ENCODE measurements at places on chromosomes 2 and 18. TPM values are rescaled to one million over a fixed set of nuclear protein-coding genes. Genes with fewer than 3 reads are reported as not detected.

The FSIP2 gene
- total RNA-seq: 10.1 TPM

The ABCG5 gene
- not detected for total RNA-seq

The TSPYL6 gene
- not detected for total RNA-seq

The INSIG2 gene
- 13.0 TPM for total RNA-seq

The CLEC4F gene
- not detected for total RNA-seq

The LIMS3 gene
- total RNA-seq: 1.2 TPM

The PDE6D gene
- total RNA-seq: 38.8 TPM

GRCh38 chr18:56995579-56996188 lies 151.2 kb upstream of the BOD1L2 start:
- no peaks in the 10 kb centered on the region for H3K36me3 ChIP-seq
- H3K27ac ChIP-seq: no peak overlapping the region
- no peaks in the 10 kb centered on the region for H3K27me3 ChIP-seq
- no peak overlapping the region for H3K4me3 ChIP-seq
- peaks cover 8% of the 10 kb centered on the region for H3K4me1 ChIP-seq

DNA sequence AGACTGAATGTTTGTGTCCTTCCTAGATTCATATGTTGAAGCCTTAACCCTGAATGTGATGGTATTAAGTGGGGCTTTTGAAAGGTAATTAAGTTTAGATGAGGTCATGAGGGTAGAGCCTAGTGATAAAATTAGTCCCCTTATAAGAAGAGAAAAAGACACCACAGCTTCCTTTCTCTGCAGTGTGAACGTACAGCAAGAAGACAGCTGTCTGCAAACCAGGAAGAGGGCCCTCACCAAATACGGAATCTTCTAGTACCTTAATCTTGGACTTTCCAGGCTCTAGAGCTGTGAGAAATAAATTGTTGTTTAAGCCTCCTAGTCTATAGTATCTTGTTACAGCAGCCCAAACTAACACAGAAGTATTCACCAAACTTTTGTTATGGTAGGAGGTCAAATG lies 57.1 kb upstream of the CYTIP start:
- DNase-seq: no peak
- no peak overlapping the region for H3K27ac ChIP-seq
- H3K4me1 ChIP-seq: no peaks in the 10 kb centered on the region
- H3K36me3 ChIP-seq: no peaks in the 10 kb centered on the region
- no peaks in the 10 kb centered on the region for H3K27me3 ChIP-seq

DNA sequence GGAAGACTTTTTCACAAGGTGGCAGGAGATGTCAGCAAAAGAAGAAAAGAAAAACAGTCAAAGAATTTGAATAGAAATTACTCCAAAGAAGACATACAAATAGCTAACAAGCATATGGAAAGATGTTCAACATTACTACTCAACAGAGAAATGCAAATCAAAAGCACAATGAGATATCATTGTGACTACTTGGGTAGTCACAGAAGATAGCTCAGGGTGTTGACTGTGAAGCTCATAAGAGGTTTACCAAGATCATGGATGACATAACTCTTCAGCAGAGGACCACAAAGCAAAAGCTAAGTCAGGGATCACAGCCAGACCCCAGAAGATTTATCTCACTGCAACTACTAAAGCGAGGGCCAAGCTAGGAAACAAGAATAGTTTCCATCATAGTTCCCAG lies 53.0 kb upstream of the TANK start:
- H3K27ac ChIP-seq: no peak overlapping the region
- H3K27me3 ChIP-seq: no peaks in the 10 kb centered on the region
- no peaks in the 10 kb centered on the region for H3K36me3 ChIP-seq
- H3K4me1 ChIP-seq: no peaks in the 10 kb centered on the region
- H3K4me3 ChIP-seq: no peak overlapping the region
- no peak for DNase-seq

- peaks cover 12% of the 10 kb centered on the region for H3K4me1 ChIP-seq
- no peak overlapping the region for H3K27ac ChIP-seq
- peaks cover 2% of the 10 kb centered on the region for H3K27me3 ChIP-seq
- no peak overlapping the region for H3K4me3 ChIP-seq
- no peaks in the 10 kb centered on the region for H3K36me3 ChIP-seq
- DNase-seq: no peak
These were observed 147.2 kb downstream of the MBP start for GRCh38 chr18:76985156-76985950.

DNA sequence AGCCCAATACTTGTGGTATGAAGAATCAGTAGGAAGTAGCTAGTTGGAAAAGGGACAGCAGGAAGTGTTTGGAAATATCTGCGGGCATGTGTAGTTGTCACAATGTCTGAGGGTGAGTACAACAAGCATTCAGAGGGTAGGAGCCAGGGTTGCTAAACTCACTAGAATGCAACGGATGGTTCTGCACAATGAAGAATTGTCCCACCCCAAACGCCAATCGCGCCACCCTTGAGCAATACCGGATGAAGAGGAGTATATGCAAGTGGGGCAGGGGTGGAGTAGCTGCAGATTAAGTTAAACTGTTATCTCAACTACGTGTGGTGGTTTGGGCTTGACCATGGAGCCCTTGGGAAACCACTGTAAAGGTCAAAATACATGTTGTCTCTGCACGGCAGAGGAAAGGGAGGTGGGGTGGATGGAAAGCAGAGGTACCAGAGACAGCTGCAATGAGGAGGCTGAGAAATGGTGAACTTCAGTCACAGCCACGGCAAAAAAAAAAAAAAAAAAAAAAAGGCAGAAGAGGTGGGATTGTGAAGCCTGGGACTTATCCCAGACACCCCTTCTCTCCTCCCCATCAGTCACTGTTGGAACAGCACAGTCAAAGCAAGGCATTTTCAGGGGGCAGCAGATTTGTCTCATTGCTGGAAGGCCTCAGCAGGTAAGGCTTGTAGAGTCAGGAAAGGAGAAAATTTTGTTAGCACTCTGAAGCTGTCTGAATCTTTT lies 5.2 kb downstream of the CCL20 start:
- no peaks in the 10 kb centered on the region for H3K4me1 ChIP-seq
- no peaks in the 10 kb centered on the region for H3K36me3 ChIP-seq
- no peak overlapping the region for H3K27ac ChIP-seq
- H3K27me3 ChIP-seq: no peaks in the 10 kb centered on the region
- H3K4me3 ChIP-seq: no peak overlapping the region

GRCh38 chr18:58766164-58766563 lies 94.9 kb downstream of the MALT1 start:
- no peaks in the 10 kb centered on the region for H3K36me3 ChIP-seq
- H3K27ac ChIP-seq: no peak overlapping the region
- no peak for DNase-seq
- H3K4me3 ChIP-seq: no peak overlapping the region

DNA sequence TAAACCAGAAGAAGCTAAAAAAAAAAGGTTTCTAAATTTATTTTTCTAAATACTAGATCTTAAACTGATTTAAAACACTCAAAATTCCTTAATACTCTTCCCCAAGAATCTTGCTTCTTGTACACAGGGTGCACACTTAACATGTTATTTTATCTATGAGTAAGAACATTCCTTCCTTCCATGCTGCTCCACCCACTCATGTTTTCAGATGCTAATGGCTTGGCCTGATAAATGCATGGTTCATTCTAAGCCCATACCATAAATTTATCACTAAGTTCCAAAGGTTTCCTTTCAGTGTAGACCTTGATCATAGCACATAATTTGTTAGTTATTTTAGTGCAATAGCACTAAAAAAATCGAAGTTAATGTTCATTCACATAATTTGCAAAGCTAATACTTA lies 8.1 kb downstream of the FBXO48 start:
- H3K4me1 ChIP-seq: no peaks in the 10 kb centered on the region
- no peak overlapping the region for H3K27ac ChIP-seq
- no peak for DNase-seq
- H3K36me3 ChIP-seq: no peaks in the 10 kb centered on the region
- no peak overlapping the region for H3K4me3 ChIP-seq

DNA sequence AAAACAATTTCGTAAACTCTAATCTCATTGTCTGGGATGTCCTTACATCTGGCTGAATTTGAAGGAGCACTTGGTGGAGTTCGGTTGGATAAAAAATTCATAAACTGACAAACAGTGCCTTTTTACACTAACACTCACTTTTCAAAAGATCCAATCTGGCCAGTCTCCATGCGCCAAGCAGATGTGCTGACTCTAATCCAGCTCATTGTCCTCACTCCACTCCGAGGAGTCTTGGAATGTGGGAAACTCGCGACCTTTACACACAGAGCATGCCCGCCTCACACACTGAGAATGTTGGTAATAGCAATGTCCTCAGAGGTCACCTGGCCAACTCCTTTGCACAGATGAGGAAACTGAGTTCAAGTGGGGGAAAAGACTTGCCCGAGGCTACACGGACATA lies 66.8 kb downstream of the XDH start:
- H3K4me1 ChIP-seq: peaks cover 7% of the 10 kb centered on the region
- no peak for DNase-seq
- no peaks in the 10 kb centered on the region for H3K27me3 ChIP-seq
- no peaks in the 10 kb centered on the region for H3K36me3 ChIP-seq
- H3K4me3 ChIP-seq: no peak overlapping the region

GRCh38 chr2:129175051-129175450 lies 804.4 kb upstream of the RAB6C start:
- H3K4me1 ChIP-seq: no peaks in the 10 kb centered on the region
- peaks cover 3% of the 10 kb centered on the region for H3K36me3 ChIP-seq
- no peak for DNase-seq
- no peak overlapping the region for H3K27ac ChIP-seq
- H3K27me3 ChIP-seq: peaks cover 5% of the 10 kb centered on the region
- H3K4me3 ChIP-seq: no peak overlapping the region

GRCh38 chr2:227891673-227892072 lies 20.2 kb downstream of the DAW1 start:
- peaks cover 14% of the 10 kb centered on the region for H3K4me1 ChIP-seq
- H3K36me3 ChIP-seq: no peaks in the 10 kb centered on the region
- H3K4me3 ChIP-seq: no peak overlapping the region

DNA sequence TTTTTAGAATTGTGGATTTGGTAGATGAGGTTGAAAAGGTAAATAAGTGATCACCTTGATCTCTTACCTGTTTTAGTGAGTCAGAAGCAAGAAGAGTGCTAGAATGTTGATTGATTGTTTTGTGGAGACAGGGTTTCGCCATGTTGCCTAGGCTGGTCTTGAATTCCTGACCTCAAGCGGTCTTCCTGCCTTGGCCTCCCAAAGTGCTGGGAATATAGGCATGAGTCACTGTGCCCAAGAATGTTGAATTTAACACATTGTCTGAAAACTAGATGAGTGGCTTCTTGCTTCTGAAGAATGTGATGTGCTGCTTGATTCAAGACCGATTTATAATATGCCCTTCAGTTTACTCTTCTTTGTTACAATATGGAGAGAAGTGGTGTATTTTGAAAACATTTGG lies 121.3 kb downstream of the FMNL2 start:
- H3K36me3 ChIP-seq: peaks cover 4% of the 10 kb centered on the region
- no peak for DNase-seq
- H3K27me3 ChIP-seq: no peaks in the 10 kb centered on the region
- peaks cover 63% of the 10 kb centered on the region for H3K4me1 ChIP-seq
- no peak overlapping the region for H3K27ac ChIP-seq

DNA sequence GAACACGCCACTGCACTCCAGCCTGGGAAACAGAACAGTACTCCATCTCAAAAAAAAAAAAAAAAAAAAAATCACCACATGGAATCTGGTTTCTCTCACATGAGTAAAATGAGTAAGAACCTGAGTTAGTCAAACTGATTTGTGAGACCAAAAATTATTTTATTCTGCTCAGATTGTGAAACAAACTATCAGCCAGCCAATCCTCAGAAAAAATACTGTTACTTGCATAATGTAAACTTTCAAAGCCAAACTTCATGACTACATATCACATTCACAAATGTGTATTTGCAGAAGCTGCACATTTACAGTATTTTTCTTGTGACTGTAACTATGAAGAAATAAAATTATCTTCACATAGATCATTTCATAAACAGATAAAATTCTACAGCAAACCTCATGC lies 23.2 kb downstream of the SUMO1 start:
- H3K27me3 ChIP-seq: no peaks in the 10 kb centered on the region
- no peaks in the 10 kb centered on the region for H3K4me1 ChIP-seq
- H3K27ac ChIP-seq: no peak overlapping the region
- no peak overlapping the region for H3K4me3 ChIP-seq
- no peak for DNase-seq

- H3K4me3 ChIP-seq: no peak overlapping the region
- no peaks in the 10 kb centered on the region for H3K4me1 ChIP-seq
- no peak overlapping the region for H3K27ac ChIP-seq
- peaks cover 3% of the 10 kb centered on the region for H3K36me3 ChIP-seq
- no peak for DNase-seq
These were observed 66.8 kb downstream of the BMPR2 start for GRCh38 chr2:202442882-202443281.

DNA sequence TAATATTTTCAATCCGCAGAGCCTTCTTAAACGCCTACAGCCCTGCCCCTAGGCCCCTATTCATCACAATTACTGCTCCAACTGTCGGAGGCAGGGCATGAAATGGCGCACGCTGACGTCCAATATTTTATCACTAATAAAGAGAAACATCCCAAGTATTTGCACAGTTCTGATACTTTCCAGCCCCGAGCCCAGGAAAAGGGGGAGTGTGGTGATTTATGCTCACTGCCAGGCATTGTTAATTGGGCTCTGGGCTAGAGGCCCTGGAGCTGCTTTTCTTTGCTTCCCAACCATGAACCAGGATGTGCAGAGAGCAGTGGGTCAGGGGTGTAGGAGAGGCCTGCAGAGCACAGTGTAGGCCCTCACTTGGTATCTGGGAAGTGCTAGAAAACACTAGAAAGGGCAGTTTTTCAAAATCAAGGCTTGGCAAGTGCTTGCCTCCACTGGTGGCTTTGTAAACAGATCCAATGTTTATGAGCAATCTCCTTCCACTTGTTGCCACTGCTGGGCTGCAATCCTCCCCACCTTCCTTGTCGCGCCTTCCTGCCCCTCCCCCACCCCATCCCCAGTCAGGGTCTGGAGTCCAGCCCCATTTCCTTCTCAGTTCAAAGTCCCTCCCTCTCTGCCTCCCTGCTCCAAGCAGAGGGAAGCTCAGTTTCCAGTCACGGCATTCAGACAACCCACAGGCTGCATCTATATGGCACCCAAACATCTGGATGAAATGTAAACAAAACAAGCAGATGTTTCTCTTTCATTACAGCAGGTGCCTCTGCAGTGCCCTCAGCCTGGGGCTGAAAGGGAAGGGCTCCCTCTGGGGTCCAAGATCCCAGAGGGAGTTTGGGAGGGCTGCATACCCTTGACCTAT lies 83.9 kb upstream of the PKDCC start:
- H3K4me1 ChIP-seq: peaks cover 41% of the 10 kb centered on the region
- H3K27ac ChIP-seq: peak overlapping the region; percentile 83
- no peaks in the 10 kb centered on the region for H3K36me3 ChIP-seq
- peak overlapping the region; percentile 17 for H3K4me3 ChIP-seq

DNA sequence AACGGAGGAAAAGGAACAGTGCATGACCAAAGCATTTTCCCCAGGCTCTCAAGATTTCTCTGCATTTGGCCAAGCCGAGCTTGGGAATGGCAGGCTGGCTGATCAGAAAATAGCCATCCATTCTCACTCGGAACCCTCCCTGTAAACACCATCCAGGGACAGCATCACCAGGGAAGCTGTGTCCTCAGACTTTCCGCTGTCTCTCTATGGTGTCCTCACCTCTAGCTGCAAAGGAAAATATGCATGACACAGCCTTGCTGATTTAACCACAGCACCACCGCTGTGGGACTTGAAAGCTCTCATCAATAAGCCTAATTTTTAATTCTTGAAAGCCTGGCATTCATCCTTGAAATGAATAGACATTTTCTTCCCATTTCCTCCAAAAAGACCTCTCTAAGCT lies 311.7 kb downstream of the EIPR1 start:
- H3K4me1 ChIP-seq: no peaks in the 10 kb centered on the region
- H3K27me3 ChIP-seq: no peaks in the 10 kb centered on the region
- no peak for DNase-seq
- no peak overlapping the region for H3K27ac ChIP-seq

Measured in neural crest cell (in vitro differentiated cells).